Right renal pelvis (tissue), 4 donors: ENCODE measurements at places on chromosomes 12 and 14.

DNA sequence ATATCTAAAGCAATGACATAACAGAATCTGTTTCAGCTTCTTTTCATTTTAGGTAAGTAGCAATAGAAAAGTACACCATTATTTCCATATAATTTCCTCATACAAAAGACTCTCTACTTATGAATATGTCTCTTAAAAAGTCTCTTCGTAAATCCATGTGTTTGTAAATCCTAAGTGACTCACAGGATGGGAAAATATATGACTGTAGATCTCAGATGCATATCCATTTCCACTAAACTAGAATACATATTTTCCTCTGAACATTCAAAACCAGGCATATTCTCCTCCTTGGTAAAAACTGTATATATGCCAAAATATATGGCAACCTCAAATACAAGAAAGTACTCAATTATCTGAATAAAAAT lies 93.6 kb downstream of the TXNDC16 start:
- no peak for DNase-seq

- no peak for DNase-seq
Observed at GRCh38 chr12:107461222-107461975, 224.2 kb upstream of the PWP1 start.

GRCh38 chr14:85564841-85565527 lies 35.0 kb downstream of the FLRT2 start:
- no peak for DNase-seq

DNA sequence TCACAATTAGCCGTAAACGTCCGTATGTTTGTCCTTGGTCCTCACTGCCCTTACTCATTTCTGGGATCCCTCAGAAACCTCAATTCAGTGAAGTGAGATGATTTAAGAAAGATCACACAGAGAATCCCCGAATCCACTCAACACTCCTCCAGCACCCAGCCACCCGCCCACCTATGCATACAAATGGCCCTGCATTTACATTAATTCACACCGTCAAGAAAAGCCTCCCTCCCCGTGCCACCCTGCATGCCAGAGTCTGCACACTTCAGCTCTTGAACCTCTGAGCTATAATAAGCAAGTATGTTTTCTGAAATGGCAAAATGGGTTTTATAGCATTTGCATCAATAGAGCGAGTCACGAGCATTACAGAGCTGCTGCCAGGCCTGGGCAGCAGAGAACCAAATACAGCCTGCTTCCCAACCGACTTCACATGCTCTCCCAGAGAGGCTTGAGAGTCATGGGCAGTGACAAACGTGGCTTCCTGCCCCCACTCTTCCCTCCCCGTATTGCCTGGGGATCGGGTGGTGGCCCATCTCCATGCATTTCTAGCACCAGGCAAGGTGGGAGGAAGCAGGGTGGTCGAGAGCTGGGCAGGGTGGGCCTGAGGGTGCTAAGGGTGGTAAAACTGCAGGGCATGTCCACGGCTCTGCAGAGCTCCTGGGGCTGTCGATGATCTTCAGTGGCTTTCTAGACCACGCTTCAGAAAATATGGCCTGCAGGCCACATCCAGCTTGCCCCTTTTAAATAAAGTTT lies 177.6 kb downstream of the RIMBP2 start:
- no peak for DNase-seq

GRCh38 chr14:28758885-28759652 lies 7.5 kb upstream of the FOXG1 start:
- DNase-seq = no peak

- DNase-seq = no peak
Observed at GRCh38 chr14:35504260-35504659, 29.7 kb upstream of the INSM2 start.

- DNase-seq = no peak
Observed at GRCh38 chr12:128830505-128830893, 6.7 kb upstream of the SLC15A4 start.

DNA sequence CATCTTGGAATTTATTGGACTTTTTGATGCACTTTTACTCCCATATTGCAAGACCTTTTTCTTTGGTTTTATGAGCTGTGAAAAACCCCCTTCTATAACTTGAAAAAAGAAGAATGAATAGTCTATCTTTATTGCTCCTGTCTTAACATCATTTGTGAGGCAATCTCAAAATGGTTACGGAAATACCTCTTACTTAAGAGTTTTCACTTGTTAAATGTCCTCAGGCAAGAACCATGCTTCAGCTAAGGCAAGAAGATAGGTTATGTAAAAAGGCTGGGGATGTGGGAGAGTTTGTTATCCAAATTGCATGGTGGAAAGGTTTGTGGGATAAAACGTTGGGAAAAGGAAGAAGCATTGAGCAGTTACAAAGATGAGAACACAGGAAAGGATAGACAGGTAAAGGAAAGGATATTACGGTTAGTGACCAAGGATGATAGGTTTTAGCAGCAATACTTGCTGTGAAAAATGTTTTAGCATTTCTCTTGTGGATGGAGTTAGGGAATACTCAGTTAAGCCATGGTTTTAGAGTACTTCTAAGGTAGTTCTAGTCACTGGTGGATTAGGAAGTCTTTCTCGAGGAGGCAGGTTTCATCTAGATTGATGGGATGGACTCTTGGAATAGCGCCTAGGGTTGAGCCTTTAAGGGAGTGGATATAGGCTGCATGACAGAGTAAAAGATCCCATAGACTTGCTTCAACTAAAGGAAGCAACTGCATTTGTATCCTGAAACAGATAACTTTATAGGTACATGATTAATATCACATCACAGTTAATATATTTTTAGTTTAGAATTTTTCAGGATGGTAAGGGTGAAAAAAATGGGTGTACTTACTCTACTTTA lies 30.3 kb downstream of the MDM2 start:
- DNase-seq = no peak

- no peak for DNase-seq
Observed at GRCh38 chr14:54754623-54755386, 147.8 kb downstream of the GCH1 start.

- no peak for DNase-seq
Observed at GRCh38 chr12:3035815-3036702, 41.1 kb upstream of the TSPAN9 start.

DNA sequence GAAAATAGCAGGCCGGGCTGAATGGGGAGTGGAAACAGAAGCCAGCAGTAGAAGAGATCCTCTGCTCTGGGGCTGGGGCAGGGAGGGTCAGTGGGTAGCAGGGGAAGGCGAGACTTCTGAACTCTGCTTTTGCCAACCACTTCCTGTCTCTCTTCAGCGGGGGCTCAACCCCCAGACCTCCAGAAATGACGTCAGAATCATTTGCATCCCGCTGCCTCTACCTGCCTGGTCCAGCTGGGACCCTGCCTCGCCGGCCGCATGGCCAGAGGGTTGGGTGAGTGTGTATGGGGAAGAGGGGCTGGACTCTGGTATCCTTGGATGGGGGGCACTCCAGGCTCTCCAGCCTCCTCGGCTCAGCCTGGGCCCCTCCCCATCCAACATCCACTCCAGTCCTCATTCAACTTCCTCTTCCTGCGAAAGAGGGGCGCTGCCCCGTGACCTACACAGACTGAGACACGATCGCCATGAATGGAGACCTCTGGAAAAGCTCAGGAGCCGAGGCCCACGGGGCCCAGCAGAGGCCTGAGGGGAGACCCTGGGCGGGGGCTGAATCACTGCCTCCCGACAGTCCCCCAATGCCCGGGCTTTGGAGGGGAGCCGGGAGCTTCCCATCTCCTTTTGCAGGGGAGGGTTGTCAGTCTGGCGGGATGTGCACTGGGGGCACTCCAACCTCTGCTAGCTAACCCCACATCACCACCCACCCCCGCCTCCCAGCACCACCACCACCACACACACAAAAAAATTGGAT lies 458 bp upstream of the HOXC4 start:
- no peak for DNase-seq

GRCh38 chr14:52275372-52275771 lies 7.9 kb downstream of the PTGDR start:
- DNase-seq = no peak

DNA sequence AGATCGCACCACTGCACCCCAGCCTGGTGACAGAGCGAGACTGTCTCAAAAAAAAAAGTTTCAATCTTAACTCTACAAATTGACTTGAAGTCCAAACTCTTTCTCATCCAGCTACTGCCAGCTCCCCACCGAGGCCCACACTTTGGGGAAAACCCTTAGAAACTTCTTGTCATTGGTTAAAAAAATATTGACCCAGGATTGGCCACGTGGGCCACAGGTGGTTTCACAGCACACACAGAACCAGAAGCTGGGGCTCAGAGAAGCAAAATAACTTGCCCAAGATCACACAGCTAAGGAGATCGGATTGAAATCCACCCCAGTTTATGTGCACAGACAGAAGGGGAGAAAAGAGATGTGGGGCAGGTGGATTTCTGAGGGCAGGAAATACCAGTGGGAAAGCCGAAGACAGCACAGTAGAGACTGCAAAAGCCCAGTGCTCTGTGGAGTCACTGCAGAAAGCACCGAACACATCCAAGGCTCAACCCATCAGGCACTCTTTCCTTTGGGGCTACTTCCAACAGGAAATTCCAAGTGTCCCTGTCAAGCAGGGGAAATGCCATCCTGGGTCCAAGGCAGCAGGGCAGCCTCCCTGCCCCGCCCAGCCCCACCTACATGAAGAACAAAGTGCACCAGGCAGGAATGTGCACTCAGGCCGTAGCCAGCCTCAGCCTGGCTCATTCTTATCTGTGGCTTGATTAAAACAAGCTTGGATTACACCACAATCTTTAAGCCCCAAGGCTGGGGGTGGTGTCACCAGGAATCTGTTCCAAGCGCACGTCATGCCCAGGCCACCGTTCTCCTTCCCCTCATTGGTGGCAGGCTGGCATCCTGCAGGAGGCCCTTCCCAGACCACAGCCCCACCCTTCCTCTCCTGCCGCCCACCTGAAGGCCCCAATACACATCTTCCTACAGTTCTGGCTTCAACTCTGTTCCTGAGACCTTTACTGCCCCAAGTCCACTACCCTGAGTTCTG lies 72.5 kb downstream of the ITPK1 start:
- DNase-seq = no peak
